Naive thymus-derived CD4-positive, alpha-beta T cell (primary cell): ENCODE measurements at places on chromosomes 4 and X. TPM values are rescaled to one million over a fixed set of nuclear protein-coding genes. Genes with fewer than 3 reads are reported as not detected.

DNA sequence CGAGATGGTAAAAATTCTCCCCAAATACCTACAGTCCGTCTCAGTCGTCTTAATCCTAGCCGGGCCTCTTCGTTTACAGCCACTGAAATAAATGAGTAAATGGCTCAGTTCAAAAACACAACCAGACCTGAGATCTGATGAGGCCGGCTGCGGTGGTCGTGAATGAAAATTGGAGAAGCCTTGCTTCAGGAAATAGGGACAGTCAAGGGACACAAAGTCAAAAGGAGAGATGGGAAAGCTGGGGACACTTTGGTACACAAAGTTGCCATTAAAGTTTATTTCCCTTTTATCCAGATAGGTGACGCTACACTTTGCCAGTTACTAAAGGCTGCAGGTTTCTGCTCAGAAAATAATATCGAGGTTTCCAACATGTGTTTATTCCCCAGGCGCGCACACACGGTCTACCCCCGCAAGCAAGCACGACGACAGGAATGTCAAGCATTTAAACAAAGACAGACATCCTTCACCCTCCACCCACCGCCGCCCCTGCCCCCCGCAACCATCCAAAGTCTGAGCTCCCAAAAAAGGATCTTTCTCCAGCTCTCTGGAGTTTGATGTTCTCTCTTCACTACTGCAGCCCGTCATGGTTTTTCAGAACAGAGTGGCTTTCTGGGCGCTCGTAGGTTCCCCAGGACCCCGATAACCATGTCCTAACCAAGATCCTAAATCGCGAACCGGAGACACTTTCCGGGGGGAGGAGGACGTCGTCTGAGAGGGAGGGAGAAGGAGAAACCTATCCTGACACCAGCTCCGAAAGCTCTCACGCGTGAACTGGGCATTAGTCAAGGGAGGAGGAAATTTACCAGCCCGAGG is 1.3 kb upstream of the PCDH7 start:
- no peak overlapping the region for H3K27ac ChIP-seq
- DNase-seq, result no peak
- H3K4me1 ChIP-seq, result no peaks in the 10 kb centered on the region
- no peaks in the 10 kb centered on the region for H3K36me3 ChIP-seq
- no peaks in the 10 kb centered on the region for H3K27me3 ChIP-seq
- H3K4me3 ChIP-seq, result no peak overlapping the region

DNA sequence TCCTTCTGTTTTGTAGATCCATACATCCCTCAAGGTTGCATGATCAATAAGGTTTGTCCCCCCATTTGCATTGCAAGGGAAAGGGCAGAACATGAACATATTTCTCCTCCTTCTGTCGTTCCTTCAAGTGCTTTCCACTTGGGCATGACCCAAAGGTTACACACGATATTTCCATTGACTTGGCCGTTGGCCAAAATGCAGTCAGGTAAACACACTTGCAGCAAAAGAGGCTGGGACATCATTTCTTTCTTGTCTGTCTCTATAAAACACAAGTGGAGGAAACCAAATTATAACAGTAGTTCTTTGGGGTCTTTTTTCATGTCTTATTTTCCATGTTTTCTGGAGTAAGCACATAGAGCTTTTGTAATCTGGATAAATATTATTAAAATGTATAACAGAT is 156.1 kb downstream of the FRAS1 start:
- no peak overlapping the region for H3K27ac ChIP-seq
- no peaks in the 10 kb centered on the region for H3K27me3 ChIP-seq
- no peak for DNase-seq
- H3K4me1 ChIP-seq, result no peaks in the 10 kb centered on the region

- peaks cover 6% of the 10 kb centered on the region for H3K4me1 ChIP-seq
- H3K36me3 ChIP-seq, result no peaks in the 10 kb centered on the region
- no peak for DNase-seq
- H3K4me3 ChIP-seq, result no peak overlapping the region
- H3K27ac ChIP-seq, result no peak overlapping the region
Measured at GRCh38 chr4:1237981-1238675, 10.8 kb downstream of the CTBP1 start.

The NWD2 gene
- polyA plus RNA-seq, result not detected

The MAGEB2 gene
- polyA plus RNA-seq, result not detected

The DMP1 gene
- not detected for polyA plus RNA-seq

GRCh38 chrX:98231003-98231402 is 1347.3 kb downstream of the RPA4 start:
- no peak overlapping the region for H3K4me3 ChIP-seq
- no peak for DNase-seq
- H3K27me3 ChIP-seq, result no peaks in the 10 kb centered on the region
- H3K4me1 ChIP-seq, result no peaks in the 10 kb centered on the region
- no peak overlapping the region for H3K27ac ChIP-seq

DNA sequence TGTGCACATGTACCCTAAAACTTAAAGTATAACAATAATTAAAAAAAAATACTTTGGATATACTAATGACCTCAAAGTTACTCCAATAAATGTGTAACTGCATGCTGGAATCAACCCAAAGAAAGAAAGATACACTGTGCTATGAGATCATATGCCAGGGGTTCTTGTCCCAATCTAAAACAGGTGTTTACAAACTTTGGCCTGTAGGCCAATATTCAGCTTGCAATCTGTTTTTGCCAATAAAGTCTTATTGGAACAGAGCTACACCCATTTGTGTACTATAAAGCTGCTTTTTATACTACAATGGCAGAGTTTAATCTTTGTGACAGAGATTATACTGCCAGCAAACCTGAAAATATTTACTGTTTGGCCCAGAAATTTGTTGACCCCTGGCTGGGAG is 138.8 kb upstream of the AFF2 start:
- H3K36me3 ChIP-seq, result no peaks in the 10 kb centered on the region
- no peak overlapping the region for H3K4me3 ChIP-seq
- no peaks in the 10 kb centered on the region for H3K4me1 ChIP-seq
- DNase-seq, result no peak

DNA sequence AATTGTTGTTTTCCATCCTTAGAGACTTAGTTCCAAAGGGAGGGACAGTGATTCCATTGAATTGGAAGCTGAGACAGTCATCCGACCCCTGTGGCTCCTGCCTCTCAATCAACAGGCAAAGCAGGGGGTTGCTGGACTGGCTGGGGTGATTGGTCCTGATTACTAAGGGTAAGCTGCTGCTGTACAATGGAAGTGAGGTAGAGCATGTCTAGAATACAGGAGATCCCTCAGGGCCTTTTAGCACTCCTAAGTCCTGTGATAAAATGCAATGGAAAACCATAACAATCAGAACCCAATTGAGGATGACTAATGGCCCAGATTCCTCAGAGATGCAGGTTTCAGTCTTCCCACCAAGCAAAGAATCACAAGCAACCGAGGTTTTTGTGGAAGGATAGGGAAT is 127.6 kb downstream of the AASDH start:
- H3K4me3 ChIP-seq, result no peak overlapping the region
- H3K27me3 ChIP-seq, result no peaks in the 10 kb centered on the region
- no peak for DNase-seq
- H3K4me1 ChIP-seq, result peaks cover 8% of the 10 kb centered on the region
- H3K27ac ChIP-seq, result no peak overlapping the region

DNA sequence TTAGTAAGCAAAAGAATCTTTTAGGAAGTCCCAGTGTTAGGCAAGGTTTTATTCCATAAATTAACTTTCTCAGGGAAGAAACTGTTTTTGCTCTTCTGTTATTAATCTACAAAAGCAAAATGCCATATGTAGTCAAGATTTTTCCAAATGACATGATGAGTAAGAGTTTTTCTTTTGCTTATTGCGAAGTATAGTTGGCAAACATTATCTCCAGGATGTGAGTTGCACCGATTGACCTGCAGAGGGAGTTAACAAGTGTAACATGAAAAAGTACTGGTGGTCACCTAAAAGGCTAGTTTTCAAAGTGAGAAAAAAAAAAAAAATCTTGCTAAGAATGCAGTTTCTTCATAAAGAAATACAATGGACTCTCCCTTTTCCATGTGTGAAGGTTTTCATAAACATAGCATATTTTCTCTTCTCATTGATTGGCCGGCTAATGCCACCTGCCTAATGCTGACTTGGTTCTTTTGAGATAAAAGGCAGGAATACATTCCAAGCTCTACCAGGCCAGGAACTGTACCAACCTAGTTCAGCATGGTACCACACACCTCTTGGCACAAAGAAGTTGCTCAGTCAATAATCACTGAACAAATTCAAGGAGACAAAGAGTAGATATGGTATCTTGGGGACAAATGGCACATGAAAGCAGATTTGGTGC is 100.2 kb downstream of the LNX1 start:
- no peak overlapping the region for H3K27ac ChIP-seq
- H3K4me3 ChIP-seq, result no peak overlapping the region
- no peak for DNase-seq
- no peaks in the 10 kb centered on the region for H3K36me3 ChIP-seq
- H3K4me1 ChIP-seq, result no peaks in the 10 kb centered on the region

The ABCG2 gene
- 0.26 TPM for polyA plus RNA-seq

GRCh38 chr4:22634541-22635181 is 58.1 kb upstream of the GBA3 start:
- H3K27ac ChIP-seq, result no peak overlapping the region
- no peak overlapping the region for H3K4me3 ChIP-seq
- DNase-seq, result no peak
- H3K36me3 ChIP-seq, result no peaks in the 10 kb centered on the region
- no peaks in the 10 kb centered on the region for H3K4me1 ChIP-seq

The CXCL5 gene
- not detected for polyA plus RNA-seq

- H3K4me1 ChIP-seq, result no peaks in the 10 kb centered on the region
- no peaks in the 10 kb centered on the region for H3K36me3 ChIP-seq
- H3K27me3 ChIP-seq, result no peaks in the 10 kb centered on the region
- DNase-seq, result no peak
- no peak overlapping the region for H3K4me3 ChIP-seq
- H3K27ac ChIP-seq, result no peak overlapping the region
Measured at GRCh38 chrX:107508925-107509324, 59.5 kb downstream of the FRMPD3 start.

- H3K36me3 ChIP-seq, result no peaks in the 10 kb centered on the region
- no peaks in the 10 kb centered on the region for H3K27me3 ChIP-seq
- DNase-seq, result no peak
- no peak overlapping the region for H3K4me3 ChIP-seq
- no peak overlapping the region for H3K27ac ChIP-seq
Measured at GRCh38 chr4:82523179-82523578, 38.6 kb downstream of the TMEM150C start.

DNA sequence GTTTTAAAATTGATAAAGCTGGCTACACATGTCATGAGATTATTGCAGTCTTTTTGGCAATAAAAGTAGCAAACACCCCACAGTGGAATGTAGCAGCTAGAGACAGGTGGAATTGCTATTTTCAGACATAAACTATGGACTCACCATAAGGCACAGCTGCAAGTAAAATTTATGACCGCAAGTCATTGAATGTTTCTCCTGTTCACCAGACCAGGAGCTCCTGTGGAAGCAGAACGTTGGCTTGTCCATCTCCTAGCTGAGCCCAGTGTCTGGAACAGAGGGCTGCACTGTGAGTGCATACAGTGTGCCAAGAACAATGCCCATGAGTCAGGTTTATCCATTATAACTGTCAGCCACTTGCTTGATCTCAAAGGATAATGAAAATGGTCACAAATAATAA is 538.2 kb downstream of the INPP4B start:
- no peak overlapping the region for H3K27ac ChIP-seq
- no peak overlapping the region for H3K4me3 ChIP-seq
- H3K36me3 ChIP-seq, result peaks cover 10% of the 10 kb centered on the region
- no peak for DNase-seq
- no peaks in the 10 kb centered on the region for H3K27me3 ChIP-seq
- H3K4me1 ChIP-seq, result peaks cover 6% of the 10 kb centered on the region

The G6PD gene
- 3.9 TPM for polyA plus RNA-seq

The PITX2 gene
- polyA plus RNA-seq, result not detected

The SMR3B gene
- polyA plus RNA-seq, result not detected

The ADH1A gene
- polyA plus RNA-seq, result not detected

GRCh38 chr4:87370068-87370467 is 20.9 kb downstream of the HSD17B11 start:
- H3K4me3 ChIP-seq, result no peak overlapping the region
- H3K27ac ChIP-seq, result no peak overlapping the region
- no peaks in the 10 kb centered on the region for H3K27me3 ChIP-seq
- DNase-seq, result no peak
- peaks cover 31% of the 10 kb centered on the region for H3K36me3 ChIP-seq

DNA sequence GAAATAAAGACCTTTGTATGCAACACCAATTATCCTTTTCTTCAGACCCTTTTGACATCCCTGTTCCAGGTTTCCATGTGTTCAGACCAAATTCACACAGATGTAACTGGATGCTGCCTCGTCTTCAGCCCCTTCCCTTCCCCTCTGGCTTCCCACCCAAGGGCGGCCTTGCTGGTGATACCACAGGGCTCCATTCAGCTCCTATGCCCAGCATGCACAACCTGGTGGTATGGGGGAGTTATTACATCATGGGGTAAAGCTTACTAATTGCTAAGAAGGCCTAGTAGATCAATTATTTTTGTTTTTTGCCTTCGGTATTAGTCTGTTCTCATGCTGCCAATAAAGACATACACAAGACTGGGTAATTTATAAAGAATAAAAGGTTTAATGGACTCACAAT is 317.0 kb upstream of the CXXC4 start:
- no peaks in the 10 kb centered on the region for H3K27me3 ChIP-seq
- H3K4me3 ChIP-seq, result no peak overlapping the region
- H3K4me1 ChIP-seq, result no peaks in the 10 kb centered on the region
- no peak overlapping the region for H3K27ac ChIP-seq
- no peaks in the 10 kb centered on the region for H3K36me3 ChIP-seq
- DNase-seq, result no peak

GRCh38 chr4:7024336-7024890 is 18.8 kb upstream of the TADA2B start:
- H3K36me3 ChIP-seq, result peaks cover 89% of the 10 kb centered on the region
- no peak overlapping the region for H3K4me3 ChIP-seq
- no peak overlapping the region for H3K27ac ChIP-seq

The FATE1 gene
- polyA plus RNA-seq, result not detected
